Activated CD8-positive, alpha-beta memory T cell treated with anti-CD3 and anti-CD28 coated beads for 48 hours (primary cell): ENCODE measurements at places on chromosomes 3 and 15.

GRCh38 chr15:80403712-80404056 is 498 bp upstream of the ARNT2 start:
- no peak for DNase-seq

DNA sequence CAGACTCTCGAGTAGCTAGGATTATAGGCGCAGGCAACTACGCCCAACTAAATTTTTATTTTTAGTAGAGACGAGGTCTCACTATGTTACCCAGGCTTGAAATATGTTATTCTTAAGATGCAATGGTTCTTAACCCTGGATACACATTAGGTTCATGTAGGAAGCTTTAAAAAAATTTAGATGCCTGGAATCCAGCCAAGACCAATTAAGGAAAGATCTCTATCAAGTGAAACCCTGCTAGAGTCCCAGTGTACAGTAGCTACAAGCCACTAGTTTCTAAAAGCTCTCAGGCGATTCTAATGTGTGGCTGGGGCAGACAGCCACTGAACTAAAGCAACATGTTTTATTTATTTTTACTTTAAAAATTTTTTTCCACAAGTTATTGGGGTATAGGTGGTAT is 33.2 kb downstream of the TRIM69 start:
- DNase-seq, result no peak

GRCh38 chr15:34853001-34853758 is 57.8 kb upstream of the ACTC1 start:
- no peak for DNase-seq

DNA sequence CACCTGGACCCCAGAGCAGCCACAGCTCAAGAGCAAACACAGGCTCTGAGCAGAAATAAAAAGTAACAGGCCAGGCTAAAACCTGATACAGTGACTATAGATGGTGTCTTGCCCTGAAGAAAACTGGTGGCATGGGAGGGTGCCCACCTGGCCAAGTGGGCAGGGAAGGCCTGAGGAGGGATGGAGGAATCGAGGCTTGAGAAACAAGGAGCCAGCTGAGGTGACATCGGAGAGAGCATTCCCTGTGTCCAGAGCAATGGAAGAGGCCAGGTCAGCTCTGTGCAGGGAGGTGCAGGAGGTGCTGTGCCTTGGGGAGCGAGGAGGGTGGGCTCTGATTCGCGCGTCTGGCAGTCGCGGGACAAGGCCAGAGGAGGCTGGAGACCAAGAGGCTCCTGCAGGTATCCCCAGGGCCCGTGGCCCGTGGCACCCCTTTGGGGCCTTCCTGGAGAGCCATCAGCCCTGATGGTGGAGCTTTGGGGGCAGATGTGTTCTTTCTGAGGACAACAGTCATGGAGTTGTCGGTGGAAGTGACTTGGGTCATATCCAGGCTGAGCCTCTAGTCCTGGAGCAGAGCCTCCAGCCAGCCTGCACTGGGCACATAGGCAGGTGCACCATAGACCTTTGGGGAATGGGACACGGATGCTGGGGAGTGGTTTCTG is 56.1 kb downstream of the PLXNA1 start:
- no peak for DNase-seq

GRCh38 chr15:52102463-52102862 is 10.1 kb downstream of the BCL2L10 start:
- DNase-seq, result no peak

DNA sequence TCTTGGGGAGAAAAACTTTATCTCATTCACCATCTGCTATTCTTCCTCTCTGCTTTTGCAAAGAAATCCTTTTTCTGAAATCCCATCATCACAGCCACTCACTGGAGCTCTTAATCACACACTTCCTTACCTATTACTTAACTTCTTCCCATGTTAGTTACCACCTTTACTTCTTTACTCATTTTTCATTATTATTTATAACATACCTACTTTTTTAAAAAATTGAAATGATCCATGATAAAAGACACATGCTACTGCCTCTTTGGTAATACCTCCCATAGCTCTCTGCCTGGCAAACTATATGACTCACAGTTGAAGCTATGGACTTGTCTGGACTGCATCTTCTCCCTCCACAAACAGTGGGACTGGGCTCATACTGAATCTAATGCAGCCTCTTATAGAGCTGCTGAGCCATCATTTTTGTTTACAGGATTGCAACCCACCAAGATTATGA is 150.3 kb downstream of the TNIK start:
- no peak for DNase-seq

GRCh38 chr3:150243466-150243865 is 164.6 kb upstream of the TSC22D2 start:
- DNase-seq, result no peak

GRCh38 chr3:174270841-174271240 is 588.3 kb upstream of the NAALADL2 start:
- DNase-seq, result no peak

DNA sequence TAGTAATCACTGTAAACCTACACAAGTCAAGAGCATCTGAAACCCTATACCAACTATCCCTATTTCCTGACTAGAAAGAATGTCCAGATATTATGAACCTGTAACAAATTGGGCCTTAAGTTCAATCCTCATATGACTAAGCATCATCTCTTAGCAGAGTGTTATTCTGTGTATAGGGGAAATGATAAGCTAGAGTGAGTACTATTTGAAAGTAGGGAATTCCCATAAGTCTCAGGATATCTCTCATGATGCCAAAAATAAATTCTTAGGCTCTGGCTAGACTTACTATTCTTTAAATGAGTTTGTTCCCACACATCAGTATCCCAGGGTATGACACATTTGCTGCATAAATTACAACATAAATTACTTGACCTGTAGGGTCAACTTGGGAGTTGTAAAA is 15.3 kb downstream of the MRPL47 start:
- DNase-seq, result no peak

DNA sequence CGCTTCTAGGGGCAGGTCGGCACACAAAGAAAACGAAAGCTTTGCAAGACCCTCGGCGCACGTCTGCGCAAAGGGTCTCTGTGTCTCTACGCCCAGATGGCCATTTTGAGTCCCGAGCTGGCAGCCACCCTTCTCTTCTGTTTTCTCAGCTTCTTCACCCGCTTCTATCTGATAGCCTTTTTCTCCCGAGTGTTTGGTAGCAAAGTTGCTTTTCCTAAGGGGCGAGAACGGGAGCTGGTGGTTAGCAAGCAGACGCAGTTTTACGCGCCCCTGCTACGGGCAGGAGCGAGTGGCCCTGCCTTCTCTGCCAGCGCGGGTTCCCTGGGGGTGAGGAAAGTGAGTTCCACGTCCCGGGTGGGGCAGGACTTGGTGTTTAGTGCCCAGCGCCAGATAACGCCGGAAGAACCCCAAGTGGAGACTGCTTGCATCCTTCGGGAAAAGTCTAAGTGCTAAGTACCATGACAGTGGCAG is 2.9 kb upstream of the MKRN2 start:
- DNase-seq, result no peak

GRCh38 chr3:69422751-69423150 is 36.9 kb upstream of the FRMD4B start:
- no peak for DNase-seq

- peak; percentile 4 for DNase-seq
These were observed at the start of gene GPR176 for GRCh38 chr15:39919748-39920509. Gene GPR176 (minus strand): TSS chr15:39920266. CDS start chr15:39920026, 240 bp downstream.

DNA sequence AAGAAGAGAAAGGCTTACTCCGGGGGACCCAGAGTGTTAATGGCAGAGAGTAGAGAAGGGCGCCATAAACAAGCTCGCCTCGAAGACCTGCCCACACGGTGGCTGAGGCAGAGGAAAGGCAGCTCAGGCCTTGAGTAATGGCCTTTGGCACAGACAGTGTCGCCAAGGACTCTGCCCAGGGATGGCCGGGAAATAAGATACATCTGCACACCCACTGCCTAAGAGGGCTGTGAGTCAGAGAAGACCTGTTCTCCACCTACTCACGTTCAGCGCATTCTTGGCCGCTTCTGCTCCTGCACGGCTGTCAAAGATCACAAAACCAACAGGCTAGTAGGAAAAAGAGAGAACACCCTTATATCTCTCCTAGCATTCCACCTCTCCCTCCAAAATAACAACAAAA is 26.2 kb downstream of the RBPMS2 start:
- no peak for DNase-seq

DNA sequence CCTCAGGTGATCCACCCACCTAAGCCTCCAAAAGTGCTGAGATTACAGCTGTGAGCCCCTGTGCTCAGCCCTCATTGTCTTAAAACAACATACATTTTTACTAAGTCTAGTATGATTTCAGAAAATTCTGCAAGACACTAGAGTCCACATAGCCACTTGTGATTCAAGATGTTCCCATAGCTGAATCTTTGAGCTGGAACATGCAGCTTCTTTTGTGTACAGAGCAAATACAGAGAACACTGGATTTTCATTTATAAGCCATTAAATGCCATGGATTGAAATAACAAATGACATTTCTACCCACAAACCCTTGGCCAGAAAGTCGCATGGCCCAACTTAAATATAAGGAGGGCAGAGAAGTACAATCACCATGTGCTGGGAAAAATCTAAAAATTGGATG is 1489.2 kb upstream of the GBE1 start:
- no peak for DNase-seq

DNA sequence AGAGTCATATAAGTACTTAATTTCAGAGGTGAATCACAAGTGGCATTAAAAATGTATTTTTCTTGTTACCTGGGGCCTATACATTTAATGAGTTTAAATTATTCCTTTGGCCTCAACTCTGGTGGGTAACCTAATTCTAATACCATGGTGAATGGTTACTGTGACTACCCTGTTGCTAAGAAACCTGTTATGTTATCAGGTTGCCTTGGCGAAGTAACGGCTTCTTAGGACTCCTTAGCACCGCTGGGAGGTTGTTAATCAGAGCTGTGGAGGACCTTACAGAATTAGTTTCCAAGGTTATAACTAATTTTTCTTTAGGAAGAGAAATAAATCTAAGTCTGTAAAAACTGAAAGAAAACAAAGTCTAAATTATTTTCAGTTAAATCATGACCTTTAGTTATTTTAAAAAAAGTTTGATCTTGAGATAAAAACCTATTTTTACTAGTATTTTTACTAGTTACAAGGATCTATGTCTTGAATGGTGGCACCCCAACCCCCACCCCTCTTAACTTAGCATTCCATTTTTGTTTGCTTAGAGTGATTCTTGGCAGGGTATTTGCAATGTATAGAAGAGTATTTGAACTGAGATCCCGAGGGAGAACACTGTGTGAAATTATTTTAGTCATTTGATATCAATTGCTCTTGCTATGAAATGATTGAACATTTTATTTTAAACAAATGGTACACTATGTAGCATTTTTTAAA is 155.5 kb downstream of the FNDC3B start:
- DNase-seq, result no peak

- DNase-seq, result no peak
These were observed 24.8 kb downstream of the TMEM212 start for GRCh38 chr3:171867981-171868380.

DNA sequence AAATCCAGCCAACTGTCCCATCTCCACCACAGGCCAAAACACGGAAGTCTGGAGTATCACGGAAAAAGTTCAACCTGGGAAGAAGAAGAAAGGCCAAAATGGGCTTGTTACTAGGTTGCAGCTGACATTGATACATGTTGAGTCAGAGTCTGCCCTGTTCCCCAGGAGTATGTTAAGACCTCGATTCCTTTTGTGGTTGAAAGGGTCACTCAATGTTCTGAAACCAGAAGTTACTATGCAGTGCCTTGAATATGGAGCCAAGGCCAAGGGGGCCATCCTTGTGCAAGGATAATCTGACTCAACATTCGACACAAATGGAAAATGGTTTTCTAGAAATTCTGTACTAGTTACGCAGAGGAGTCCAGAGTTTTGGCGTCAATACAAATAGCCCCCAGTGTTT is 104.2 kb downstream of the DGKG start:
- no peak for DNase-seq

DNA sequence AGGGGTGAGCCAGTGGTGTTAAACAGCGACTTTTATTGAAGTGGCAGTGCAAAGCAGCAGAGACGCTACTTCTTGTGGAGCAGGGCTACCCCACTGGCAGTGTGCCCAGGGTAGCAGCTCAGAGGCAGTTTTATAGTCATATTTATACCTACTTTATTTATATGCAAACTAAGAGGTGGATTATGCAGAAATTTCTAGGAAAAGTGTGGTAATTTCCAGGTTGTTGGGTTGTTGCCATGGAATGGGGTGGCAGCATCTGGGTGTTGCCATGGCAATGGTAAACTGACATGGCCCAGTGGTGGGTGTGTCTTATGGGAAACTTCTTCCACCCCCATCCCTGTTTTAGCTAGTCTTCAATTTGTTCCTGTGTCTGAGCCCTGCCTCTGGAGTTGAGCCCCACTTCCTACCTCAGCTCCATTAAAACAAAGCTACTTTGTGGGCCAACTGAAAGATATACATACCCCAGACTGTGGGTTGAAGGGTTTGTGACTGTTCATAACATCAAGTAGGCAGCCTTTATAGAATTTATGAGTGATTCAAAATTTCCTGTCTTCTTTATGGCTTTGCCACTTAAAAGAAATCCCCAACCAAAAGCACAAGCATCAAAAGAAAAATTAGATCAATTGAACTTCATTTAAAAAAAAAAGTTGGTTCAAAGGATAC is 60.3 kb downstream of the EBLN2 start:
- DNase-seq, result no peak

GRCh38 chr15:59473226-59473625 is 35.2 kb downstream of the FAM81A start:
- no peak for DNase-seq

DNA sequence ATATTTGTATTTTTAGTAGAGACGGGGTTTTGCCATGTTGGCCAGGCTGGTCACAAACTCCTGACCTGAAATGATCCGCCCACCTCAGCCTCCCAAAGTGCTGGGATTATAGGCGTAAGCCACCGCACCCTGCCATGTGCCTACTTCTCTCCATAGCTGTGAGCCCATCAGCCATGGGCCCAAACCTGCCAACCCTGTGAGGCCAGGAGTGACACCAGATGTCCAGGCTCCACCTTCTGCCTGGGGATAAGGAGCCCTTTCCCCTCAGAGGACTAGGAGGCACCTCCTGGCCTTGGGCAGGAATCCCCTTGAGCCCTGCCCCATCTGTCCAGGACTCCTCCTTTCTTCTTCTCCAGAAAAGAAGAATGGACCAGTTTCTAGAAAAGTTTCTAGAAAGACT is 14.2 kb upstream of the RFT1 start:
- DNase-seq, result no peak

- DNase-seq, result no peak
These were observed 9.7 kb upstream of the RIOX2 start for GRCh38 chr3:97981886-97982285.

DNA sequence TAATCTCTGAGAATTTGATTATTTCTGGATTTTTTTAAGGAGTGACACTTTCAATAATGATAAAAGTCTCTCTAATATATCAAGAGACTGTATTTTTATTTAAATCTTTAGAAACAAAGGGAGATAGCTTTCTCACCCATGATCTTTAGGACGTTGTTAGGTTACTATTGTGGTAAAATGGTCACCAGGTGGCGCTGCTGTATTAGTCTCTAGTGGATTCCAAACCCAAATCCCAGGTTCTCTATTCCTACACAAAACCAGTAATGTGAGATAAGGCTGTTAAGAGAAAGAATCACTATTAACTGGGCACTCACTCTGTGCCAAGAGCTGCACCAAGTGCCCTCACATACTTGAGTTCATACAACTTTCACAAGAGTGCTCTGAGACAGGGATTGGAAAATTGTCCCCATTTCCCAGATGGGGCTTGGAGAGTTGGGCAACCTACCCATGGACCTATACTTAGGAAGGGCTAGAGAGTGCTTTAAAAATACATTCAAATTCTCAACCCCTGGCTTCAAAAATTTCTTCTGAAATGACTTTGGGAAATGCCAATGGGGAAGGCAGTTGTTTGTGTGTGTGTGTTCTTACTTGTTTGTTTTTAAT is 593.4 kb upstream of the TGFBR2 start:
- DNase-seq, result no peak

GRCh38 chr3:110708156-110708555 is 363.5 kb upstream of the NECTIN3 start:
- no peak for DNase-seq
